ENCODE measurements at places on chromosomes 4 and X. TPM values are rescaled to one million over a fixed set of nuclear protein-coding genes. Genes with fewer than 3 reads are reported as not detected.

DNAAF6 gene
- not detected for total RNA-seq

TMEM31 gene
- total RNA-seq, result not detected

PPP3CA gene
- total RNA-seq, result 59.5 TPM

PABPC4L gene
- total RNA-seq, result under 0.01 TPM

STPG2 gene
- total RNA-seq, result not detected

AMOT gene
- not detected for total RNA-seq

XPNPEP2 gene
- total RNA-seq, result not detected

ATP10D gene
- total RNA-seq, result 25.5 TPM

AKAP14 gene
- total RNA-seq, result not detected

TMSB15A gene
- not detected for total RNA-seq

FAM47A gene
- not detected for total RNA-seq

FRG2 gene
- total RNA-seq, result not detected

GRIA3 gene
- 0.51 TPM for total RNA-seq

SNCA gene
- total RNA-seq, result 31.6 TPM

SH3RF1 gene
- total RNA-seq, result 9.0 TPM

DAPP1 gene
- total RNA-seq, result 31.3 TPM

HGFAC gene
- total RNA-seq, result not detected

MANBA gene
- total RNA-seq, result 60.3 TPM

GAGE12F gene
- total RNA-seq, result not detected

SORCS2 gene
- under 0.01 TPM for total RNA-seq

CXCL3 gene
- total RNA-seq, result 0.26 TPM

GLOD5 gene
- not detected for total RNA-seq

TMEM144 gene
- 4.2 TPM for total RNA-seq

PRR32 gene
- not detected for total RNA-seq

TGIF2LX gene
- not detected for total RNA-seq

SHROOM2 gene
- total RNA-seq, result 2.4 TPM

SLIT2 gene
- total RNA-seq, result 0.79 TPM

SRPX gene
- 2.4 TPM for total RNA-seq

MEPE gene
- not detected for total RNA-seq

HSFX3 gene
- not detected for total RNA-seq

RBM3 gene
- total RNA-seq, result 177 TPM

AMER1 gene
- total RNA-seq, result 1.5 TPM

GK2 gene
- total RNA-seq, result not detected

ODAM gene
- not detected for total RNA-seq

HSFX2 gene
- not detected for total RNA-seq

SPRY1 gene
- total RNA-seq, result 3.2 TPM

CXCL11 gene
- total RNA-seq, result not detected

REELD1 gene
- total RNA-seq, result under 0.01 TPM

PLXNA3 gene
- 6.1 TPM for total RNA-seq

FAM149A gene
- 0.64 TPM for total RNA-seq

NEUROG2 gene
- not detected for total RNA-seq

RBM46 gene
- 0.53 TPM for total RNA-seq

LAP3 gene
- 72.4 TPM for total RNA-seq

PDGFC gene
- 52.2 TPM for total RNA-seq

P2RY10 gene
- not detected for total RNA-seq

ALAS2 gene
- not detected for total RNA-seq

Data from bronchial epithelial cell (primary cell).